ENCODE measurements at places on chromosomes 4 and X.

- no peak for DNase-seq
These were observed 69.2 kb downstream of the CRMP1 start for GRCh38 chr4:5823542-5824211.

GRCh38 chr4:125765941-125766340 lies 451.2 kb downstream of the FAT4 start:
- DNase-seq, result no peak

DNA sequence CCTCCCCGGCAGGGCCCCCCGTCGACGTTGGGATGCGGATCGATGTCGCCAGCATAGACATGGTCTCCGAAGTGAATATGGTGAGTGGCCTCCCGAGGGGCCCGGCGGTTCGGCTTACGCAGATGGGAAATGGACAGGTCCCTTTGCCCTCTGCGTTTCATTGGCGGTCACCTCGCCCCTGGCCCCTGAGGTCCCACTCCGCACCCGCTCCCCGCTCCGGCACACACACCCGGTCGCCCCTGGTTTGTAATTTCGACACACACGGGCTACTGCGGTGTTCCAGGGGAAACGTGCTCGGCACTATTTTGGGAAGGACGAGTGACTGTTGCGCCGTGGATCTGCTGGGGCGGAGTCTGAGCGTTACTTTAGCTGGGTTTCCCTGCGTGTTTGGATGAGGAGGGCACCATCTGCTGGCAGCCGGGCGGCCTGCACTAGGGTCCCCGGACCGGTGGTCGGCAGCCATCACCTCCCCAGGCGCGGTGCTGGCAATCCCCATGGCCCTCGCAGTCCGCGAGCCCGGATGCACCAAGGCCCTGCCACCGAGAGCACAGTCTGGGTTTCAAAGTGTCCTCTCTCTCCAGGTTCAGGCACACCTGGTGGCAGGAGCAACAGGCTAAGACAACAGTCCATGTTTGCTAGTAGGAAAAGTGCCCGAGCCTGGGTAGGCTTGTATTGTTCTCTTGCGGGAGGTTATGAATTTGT lies 1.2 kb downstream of the GABRB1 start:
- peak; percentile 47 for DNase-seq

- DNase-seq, result peak; percentile 39
These were observed 17.5 kb upstream of the SH3KBP1 start for GRCh38 chrX:19904778-19905367.
